ENCODE measurements at places on chromosomes 7 and 10.

DNA sequence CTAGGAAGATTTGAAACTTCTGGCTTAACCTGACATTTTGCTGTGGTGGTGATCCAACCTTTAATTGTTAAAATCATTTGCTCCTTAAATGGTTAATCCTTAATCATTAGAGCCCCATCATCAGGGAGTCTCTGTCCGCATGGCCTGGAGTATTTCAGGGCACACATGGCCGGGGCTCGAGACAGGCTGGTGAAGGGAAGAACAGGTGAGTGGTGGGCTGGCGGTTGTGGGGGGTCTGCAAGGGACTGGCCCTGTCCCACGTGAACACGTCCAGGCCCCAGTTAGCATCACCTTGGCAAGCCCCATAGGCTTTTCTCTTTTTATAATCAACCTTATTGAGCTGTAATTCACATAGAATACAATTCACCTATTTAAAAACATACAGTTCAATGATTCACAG is 109.5 kb downstream of the DNAJB6 start:
- peak; percentile 32 for DNase-seq

GRCh38 chr7:114107522-114107921 is 188.7 kb upstream of the PPP1R3A start:
- DNase-seq, result no peak

DNA sequence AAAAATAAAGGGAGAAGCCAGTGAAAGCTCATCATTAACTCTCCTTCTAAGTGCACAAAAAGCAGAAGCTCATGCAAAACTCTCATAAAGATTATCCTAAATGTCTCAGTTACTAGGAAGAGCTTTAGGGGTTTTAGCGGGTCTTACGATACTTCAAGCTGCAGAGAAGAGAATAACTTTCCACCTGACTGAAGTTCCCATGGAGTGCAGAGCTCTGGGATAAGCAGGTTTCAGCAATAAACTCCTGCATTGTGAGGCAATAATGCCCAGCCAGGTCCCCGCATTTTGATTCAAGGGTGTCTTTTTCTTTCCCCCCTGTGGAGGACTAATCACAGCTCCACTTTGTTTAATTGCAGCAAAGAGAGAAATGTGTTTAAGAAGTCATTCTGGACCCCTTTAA is 241.9 kb upstream of the SP8 start:
- DNase-seq, result no peak

DNA sequence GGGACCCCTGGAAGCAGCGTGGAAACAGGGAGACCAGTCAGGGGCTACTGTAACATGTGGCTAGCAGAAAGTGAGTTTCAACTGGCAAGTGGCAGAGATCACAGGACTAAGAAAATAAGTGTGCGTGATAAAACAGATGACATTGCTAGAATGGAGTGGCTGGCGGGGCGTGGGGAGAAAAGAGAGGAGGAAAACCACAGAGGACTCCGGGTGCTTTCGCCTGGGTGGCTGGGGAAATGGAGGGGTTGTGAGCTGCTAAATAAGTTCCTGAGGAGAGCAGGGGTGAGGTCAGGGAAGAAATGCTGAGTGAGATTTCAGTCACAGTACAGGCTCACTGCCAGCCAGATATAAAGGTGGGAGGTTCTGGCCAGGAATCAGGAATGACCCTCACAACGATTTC is 166.9 kb downstream of the MYOF start:
- DNase-seq, result no peak

DNA sequence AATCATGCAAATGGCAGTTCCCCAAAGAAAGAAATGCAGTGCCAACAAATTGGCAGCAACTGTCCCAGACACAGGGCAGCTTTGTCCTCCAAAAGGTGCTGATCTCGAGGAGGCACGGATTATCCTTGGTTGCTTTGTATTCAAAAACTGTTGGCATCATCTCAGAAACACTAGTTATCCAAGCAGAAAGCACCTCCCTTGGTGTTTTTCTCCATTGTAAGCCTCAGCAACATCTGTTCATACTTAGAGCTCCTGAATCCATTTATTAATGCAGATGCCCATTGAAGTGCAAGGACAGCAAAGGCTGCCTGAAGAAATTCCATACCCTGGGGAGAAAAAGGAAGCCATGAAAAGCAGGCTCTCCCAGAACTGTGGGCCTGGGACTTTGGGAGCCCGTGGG is 1.1 kb upstream of the NPS start:
- DNase-seq, result no peak

DNA sequence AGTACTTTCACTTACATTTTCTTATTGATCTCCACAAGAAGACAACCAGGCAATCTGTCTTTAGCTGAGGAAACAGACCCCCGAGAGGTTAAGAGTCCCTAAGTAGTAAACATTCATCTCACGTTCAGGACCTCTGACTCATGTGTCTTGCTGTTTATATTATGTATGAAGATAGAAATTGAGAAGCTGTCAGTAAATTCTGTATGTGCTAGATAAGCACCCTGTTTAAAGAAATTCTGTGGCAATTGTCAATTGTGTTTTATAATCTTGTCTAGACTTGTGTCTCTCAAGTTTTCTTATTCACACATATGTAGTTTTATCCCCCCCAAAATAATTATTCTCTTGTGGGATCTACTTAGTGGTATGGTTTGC is 14.5 kb downstream of the ADK start:
- DNase-seq, result no peak

- DNase-seq, result no peak
These were observed 47.2 kb upstream of the NRP1 start for GRCh38 chr10:33381451-33382215.

GRCh38 chr7:20438694-20439376 is 108.1 kb downstream of the ITGB8 start:
- DNase-seq, result no peak
